ENCODE measurements at places on chromosomes 12 and 14. TPM values are rescaled to one million over a fixed set of nuclear protein-coding genes. Genes with fewer than 3 reads are reported as not detected.

GOLGA3 gene
- polyA plus RNA-seq: 10.8 TPM

CLEC4D gene
- not detected for polyA plus RNA-seq

SYNE3 gene
- polyA plus RNA-seq: 1.5 TPM

KRT85 gene
- polyA plus RNA-seq: not detected

ADAMTS20 gene
- not detected for polyA plus RNA-seq

CLEC6A gene
- not detected for polyA plus RNA-seq

BCAT1 gene
- 1.6 TPM for polyA plus RNA-seq

SMCO2 gene
- 0.04 TPM for polyA plus RNA-seq

ZDHHC22 gene
- polyA plus RNA-seq: not detected

PTHLH gene
- polyA plus RNA-seq: 0.59 TPM
